ENCODE measurements at places on chromosomes 4 and X. TPM values are rescaled to one million over a fixed set of nuclear protein-coding genes. Genes with fewer than 3 reads are reported as not detected.

- DNase-seq, result no peak
Observed at GRCh38 chr4:19319607-19320006, 932.1 kb upstream of the SLIT2 start.

The TBC1D25 gene
- polyA plus RNA-seq, result 10.7 TPM

DNA sequence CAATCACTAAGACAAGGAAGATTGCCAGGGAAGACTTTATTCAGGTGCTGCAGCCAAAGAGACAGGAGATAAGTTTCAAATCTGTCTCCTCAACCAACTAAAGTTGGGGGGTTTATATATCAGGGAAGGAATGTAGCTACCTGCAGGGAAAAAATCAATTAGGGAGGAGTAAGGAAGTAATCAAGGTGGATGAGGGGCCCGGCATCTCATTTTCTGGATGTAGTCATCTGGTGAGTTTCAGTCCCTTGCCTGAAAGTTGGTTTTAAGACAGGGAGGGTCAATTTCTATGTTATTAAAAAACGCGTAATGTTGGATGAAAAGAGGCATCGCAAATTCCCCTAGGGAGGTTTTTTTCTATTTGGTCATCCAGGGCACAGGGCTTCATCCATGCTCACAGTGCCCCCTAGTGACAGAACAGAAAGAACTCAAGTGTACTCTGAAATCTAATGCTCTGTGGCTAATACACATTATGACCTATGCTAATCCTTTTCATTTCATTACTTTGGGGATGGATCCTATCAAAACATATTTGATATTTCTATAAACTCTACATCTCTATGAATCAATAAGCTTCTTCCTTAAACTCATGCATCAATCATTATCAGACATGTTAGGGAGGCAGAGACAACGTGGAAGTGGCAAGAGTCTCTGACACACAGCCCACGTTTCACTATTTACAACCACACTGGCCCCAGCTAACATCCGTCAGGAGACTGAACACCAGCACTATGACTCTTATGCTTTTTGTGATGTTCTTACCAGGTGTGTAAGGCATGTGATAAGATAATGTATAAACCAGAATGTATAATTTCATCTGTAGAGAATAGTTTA is 1577.0 kb upstream of the TENM3 start:
- DNase-seq, result peak; percentile 68

GRCh38 chrX:1392376-1393068 is 609 bp upstream of the SLC25A6 start:
- DNase-seq, result peak; percentile 68

- DNase-seq, result peak; percentile 1
Observed at GRCh38 chrX:8305350-8305749, 134.3 kb upstream of the VCX2 start.

GRCh38 chr4:184795214-184795844 is 30.4 kb downstream of the ACSL1 start:
- no peak for DNase-seq
